ENCODE measurements at places on chromosomes 6 and 20. TPM values are rescaled to one million over a fixed set of nuclear protein-coding genes. Genes with fewer than 3 reads are reported as not detected.

DNA sequence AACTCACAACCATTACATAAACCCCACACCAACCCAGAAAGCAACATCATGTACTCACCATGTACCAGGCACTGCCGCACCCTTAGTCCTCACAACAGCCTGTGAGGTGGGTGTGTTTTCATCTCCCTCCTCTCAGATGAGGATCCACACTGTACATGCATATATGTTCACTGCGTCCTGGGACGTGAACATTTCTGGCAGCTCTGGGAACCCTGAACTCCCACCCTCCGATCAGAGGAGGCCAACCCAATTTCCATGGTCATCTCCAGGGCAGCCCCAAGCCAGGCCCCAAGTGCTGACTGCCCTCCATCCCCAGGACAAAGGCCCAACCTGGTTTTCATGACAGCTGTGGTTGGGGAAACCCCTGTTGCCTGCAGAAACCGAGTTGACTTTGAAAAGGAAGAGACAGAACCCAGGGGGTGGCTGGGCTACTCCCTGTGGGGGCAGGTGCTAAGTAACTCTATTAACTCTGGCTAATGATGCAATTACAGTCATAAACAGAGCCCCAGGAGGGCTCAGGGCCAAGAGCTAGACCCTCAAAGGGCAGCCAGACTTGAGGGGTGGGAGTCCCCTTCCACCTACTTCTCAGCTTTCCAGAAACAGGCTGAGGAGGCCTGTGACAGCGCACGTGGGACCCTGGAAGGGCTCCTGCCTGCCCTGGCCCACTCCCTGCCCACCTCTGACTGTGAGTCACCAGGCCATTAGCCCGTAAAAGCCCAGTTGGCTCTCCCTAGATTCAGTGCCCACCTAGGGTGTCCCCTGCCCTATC lies 2.6 kb downstream of the TFEB start:
- H3K4me3 ChIP-seq: no peak overlapping the region
- no peak overlapping the region for H3K27ac ChIP-seq
- peaks cover 17% of the 10 kb centered on the region for H3K27me3 ChIP-seq
- peak; percentile 65 for DNase-seq
- H3K4me1 ChIP-seq: peaks cover 3% of the 10 kb centered on the region

- no peaks in the 10 kb centered on the region for H3K27me3 ChIP-seq
- peaks cover 43% of the 10 kb centered on the region for H3K36me3 ChIP-seq
- DNase-seq: peak; percentile 66
- H3K4me3 ChIP-seq: no peak overlapping the region
Measured at GRCh38 chr6:33414592-33415271, 3.2 kb downstream of the CUTA start.

GRCh38 chr20:819680-820322 lies 13.7 kb upstream of the FAM110A start:
- H3K27me3 ChIP-seq: no peaks in the 10 kb centered on the region
- no peak overlapping the region for H3K27ac ChIP-seq
- H3K4me3 ChIP-seq: no peak overlapping the region
- DNase-seq: no peak
- H3K36me3 ChIP-seq: no peaks in the 10 kb centered on the region
- H3K4me1 ChIP-seq: no peaks in the 10 kb centered on the region

- H3K4me3 ChIP-seq: no peak overlapping the region
- peaks cover 7% of the 10 kb centered on the region for H3K36me3 ChIP-seq
- DNase-seq: no peak
- H3K27ac ChIP-seq: no peak overlapping the region
- no peaks in the 10 kb centered on the region for H3K27me3 ChIP-seq
Measured at GRCh38 chr6:131048933-131049515, 14.0 kb downstream of the EPB41L2 start.

DNA sequence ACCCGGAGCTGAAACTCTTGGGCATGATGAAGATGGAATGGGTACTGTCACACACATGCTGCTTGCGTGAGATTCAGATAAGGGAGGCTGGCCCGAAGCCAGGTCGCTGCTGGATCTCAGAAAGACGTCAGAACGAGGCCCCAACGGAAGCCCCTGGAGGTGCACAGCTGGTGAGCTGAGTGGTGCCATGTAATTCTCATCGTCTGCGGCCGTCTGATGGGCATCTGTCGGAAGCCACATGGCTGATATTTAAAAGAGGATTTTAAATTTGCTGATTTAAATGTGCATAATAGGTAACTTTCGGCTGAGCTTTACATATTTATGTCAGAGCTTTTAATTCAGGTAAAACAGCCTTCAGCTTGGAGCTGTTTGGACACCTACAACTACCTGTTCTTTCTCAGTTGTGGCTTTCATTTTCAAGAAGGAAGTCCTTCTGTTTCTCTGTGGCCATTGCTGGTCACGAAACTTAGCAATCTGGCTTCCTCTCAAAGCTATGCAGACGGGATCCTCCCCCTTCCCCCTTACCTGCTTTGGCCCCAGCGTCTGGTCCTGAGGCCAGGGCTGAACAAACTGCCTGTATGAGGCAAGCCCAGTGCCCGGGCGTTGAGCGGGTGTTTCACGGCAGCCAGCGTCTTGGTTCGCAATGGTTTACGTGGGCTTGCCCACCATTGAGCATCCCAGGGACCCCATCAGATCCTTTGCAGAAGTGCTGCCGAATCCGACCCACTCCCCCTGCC lies 9.2 kb downstream of the SLCO4A1 start:
- no peaks in the 10 kb centered on the region for H3K27me3 ChIP-seq
- H3K4me1 ChIP-seq: no peaks in the 10 kb centered on the region
- DNase-seq: peak; percentile 58
- no peaks in the 10 kb centered on the region for H3K36me3 ChIP-seq
- no peak overlapping the region for H3K4me3 ChIP-seq
- H3K27ac ChIP-seq: no peak overlapping the region

GRCh38 chr6:10418361-10418861 lies 3.5 kb upstream of the TFAP2A start:
- H3K4me1 ChIP-seq: peaks cover 3% of the 10 kb centered on the region
- peaks cover 100% of the 10 kb centered on the region for H3K27me3 ChIP-seq
- DNase-seq: peak; percentile 66
- H3K36me3 ChIP-seq: no peaks in the 10 kb centered on the region
- no peak overlapping the region for H3K27ac ChIP-seq

The DZANK1 gene
- 16.6 TPM for total RNA-seq

- no peak overlapping the region for H3K27ac ChIP-seq
- H3K27me3 ChIP-seq: no peaks in the 10 kb centered on the region
- H3K4me3 ChIP-seq: no peak overlapping the region
- H3K4me1 ChIP-seq: peaks cover 3% of the 10 kb centered on the region
- no peaks in the 10 kb centered on the region for H3K36me3 ChIP-seq
Measured at GRCh38 chr6:82904860-82905259, 160.8 kb downstream of the UBE3D start.

DNA sequence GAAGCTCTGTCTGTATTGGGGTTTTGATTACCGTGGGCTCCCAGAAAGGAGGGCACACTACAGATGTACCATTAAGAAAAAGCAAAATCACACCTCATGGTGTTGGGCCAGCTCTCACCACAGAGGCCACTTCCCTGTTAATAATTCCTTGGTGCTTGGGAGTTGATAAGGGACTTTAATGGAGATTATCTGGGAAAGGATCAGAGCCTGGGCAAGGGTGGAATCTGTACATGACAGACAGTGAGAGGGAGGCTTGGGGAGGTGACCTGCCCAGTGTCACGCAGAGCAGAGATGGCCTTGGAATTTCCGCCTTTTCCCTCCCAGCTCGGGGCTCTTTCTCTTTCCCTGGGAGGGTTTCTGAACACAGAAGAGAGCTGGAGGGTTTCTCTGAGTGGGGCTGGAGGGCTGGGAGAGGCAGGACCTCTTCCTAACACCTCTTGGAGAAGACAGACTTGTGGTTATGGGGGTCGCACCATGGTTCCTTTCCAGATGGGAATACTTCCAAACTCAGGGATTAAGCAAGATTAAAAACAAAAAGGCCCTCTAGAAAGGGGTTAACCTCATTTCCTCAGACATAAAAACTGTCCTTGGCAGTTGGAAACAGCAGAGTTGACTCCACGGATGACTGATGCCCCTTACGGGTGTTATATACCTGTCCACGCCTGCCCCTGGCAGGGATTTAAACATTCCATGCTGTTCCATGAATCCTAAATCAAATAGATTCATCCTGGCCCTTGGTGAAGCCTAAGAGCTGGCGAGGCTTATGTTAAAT lies 16.8 kb upstream of the KCNK16 start:
- H3K36me3 ChIP-seq: no peaks in the 10 kb centered on the region
- no peak overlapping the region for H3K4me3 ChIP-seq
- no peaks in the 10 kb centered on the region for H3K27me3 ChIP-seq
- H3K27ac ChIP-seq: no peak overlapping the region
- no peak for DNase-seq
- H3K4me1 ChIP-seq: peaks cover 13% of the 10 kb centered on the region

The TPD52L1 gene
- total RNA-seq: 39.1 TPM

GRCh38 chr6:8829796-8830195 lies 394.5 kb upstream of the SLC35B3 start:
- no peak overlapping the region for H3K4me3 ChIP-seq
- DNase-seq: no peak
- no peaks in the 10 kb centered on the region for H3K27me3 ChIP-seq
- no peak overlapping the region for H3K27ac ChIP-seq
- no peaks in the 10 kb centered on the region for H3K36me3 ChIP-seq

GRCh38 chr20:47027042-47027441 lies 132.4 kb downstream of the EYA2 start:
- H3K4me1 ChIP-seq: no peaks in the 10 kb centered on the region
- no peak overlapping the region for H3K27ac ChIP-seq
- peaks cover 47% of the 10 kb centered on the region for H3K36me3 ChIP-seq
- DNase-seq: no peak
- H3K4me3 ChIP-seq: no peak overlapping the region

- no peaks in the 10 kb centered on the region for H3K27me3 ChIP-seq
- no peak for DNase-seq
- no peak overlapping the region for H3K27ac ChIP-seq
- no peaks in the 10 kb centered on the region for H3K4me1 ChIP-seq
- H3K4me3 ChIP-seq: no peak overlapping the region
Measured at GRCh38 chr20:22904386-22904785, 130.7 kb upstream of the SSTR4 start.

DNA sequence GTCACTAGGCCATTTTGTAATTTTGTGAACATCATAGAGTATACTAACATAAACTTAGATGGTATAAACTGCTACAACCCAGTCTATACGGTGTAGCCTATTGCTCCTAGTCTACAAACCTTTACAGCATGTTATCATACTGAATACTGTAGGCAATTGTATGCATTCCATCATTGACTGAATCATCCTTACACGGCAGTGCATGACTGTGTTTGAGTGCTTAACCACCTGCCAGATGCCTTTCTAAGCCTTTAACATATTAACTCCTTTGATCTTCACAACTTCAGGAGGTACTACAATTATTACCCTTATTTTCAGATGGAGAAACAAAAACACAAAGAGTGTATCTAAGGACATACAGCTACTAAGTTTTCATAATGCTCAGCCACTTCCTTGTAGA lies 14.0 kb downstream of the DPPA5 start:
- H3K4me3 ChIP-seq: no peak overlapping the region
- no peak overlapping the region for H3K27ac ChIP-seq
- H3K4me1 ChIP-seq: no peaks in the 10 kb centered on the region
- DNase-seq: no peak
- no peaks in the 10 kb centered on the region for H3K27me3 ChIP-seq

DNA sequence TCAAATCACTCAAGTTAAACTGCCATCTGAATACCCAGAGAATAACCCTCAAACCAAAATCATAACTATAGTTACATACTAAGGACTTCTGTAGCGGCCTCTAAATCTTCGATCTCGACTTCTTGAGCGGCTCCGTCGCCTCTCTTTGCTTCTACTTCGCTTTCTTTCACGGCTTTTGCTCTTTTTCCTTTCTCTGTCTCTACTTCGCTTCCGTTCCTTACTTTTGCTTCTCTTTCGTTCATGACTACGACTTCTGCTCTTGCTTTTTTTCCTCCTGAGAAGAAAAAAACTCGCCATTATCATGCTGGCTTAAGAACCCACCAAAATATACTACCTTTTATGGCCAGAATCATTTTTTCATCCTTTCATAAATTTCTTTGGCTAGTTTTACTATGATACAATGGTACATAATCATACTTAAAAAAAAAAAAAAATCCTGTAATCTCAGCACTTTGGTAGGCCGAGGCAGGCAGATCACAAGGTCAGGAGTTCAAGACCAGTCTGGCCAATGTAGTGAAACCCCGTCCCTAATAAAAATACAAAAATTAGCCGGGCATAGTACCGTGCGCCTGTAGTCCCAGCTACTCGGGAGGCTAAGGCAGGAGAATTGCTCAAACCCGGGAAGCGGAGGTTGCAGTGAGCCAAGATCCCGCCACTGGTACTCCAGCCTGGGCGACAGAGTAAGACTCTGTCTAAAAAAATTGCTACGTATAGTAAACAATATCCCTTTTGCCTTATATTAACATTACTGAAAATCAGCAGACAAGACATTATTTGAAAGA lies 10.0 kb downstream of the RBM39 start:
- DNase-seq: no peak
- H3K4me1 ChIP-seq: no peaks in the 10 kb centered on the region
- peak overlapping the region; percentile 64 for H3K4me3 ChIP-seq
- H3K36me3 ChIP-seq: peaks cover 98% of the 10 kb centered on the region

The MAS1 gene
- total RNA-seq: not detected

GRCh38 chr20:8398263-8399051 lies 266.4 kb downstream of the PLCB1 start:
- H3K27me3 ChIP-seq: no peaks in the 10 kb centered on the region
- no peak overlapping the region for H3K27ac ChIP-seq
- DNase-seq: no peak
- no peaks in the 10 kb centered on the region for H3K4me1 ChIP-seq
- no peaks in the 10 kb centered on the region for H3K36me3 ChIP-seq
- H3K4me3 ChIP-seq: no peak overlapping the region

The ABHD16B gene
- not detected for total RNA-seq
